ENCODE measurements at places on chromosomes 2 and 18.

- DNase-seq = no peak
Measured at GRCh38 chr2:206218156-206218555, 56.3 kb upstream of the ZDBF2 start.

GRCh38 chr2:200054681-200055468, 99.5 kb downstream of the MAIP1 start:
- DNase-seq = peak; percentile 4

- DNase-seq = no peak
Measured at GRCh38 chr18:74818516-74819175, 221.0 kb downstream of the ZNF407 start.

DNA sequence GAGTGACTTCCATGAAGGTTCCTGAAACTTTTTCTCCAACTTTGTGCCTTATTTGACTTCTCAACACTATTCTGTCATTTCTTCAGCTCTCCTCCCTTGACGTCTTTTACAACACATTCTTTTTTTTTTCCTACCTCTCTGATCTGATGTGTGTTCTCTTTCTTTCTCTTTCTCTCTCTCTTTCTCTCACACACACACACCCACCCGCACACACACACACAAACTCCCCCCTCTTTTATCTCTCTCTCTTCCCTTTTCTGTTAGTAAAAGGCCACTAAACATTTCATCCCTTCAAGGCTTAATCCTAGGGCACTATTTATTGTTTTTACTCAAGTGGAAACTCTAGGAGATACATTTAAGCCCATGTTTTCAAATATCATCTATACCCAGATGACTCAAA, 107.8 kb upstream of the CNTNAP5 start:
- no peak for DNase-seq

DNA sequence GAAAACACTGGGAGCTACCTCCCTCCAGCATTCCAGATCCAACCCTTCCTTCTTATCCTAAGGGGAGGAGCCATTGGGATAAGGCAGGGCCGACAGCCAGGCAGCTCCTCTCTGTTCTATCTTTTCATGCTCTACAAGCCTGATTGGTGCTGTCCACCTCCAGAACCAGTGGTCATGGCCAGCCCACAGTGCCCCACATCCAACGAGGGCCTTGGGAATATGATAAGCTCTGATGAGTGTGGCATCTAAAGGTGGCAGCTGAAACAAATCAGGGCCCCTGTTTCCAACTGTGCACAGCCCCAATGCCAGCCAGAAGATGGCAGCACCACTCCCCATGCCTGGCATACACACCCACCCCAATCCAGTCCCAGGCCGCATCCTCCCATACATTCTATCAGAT, 329.3 kb downstream of the C1D start:
- DNase-seq = peak; percentile 34

DNA sequence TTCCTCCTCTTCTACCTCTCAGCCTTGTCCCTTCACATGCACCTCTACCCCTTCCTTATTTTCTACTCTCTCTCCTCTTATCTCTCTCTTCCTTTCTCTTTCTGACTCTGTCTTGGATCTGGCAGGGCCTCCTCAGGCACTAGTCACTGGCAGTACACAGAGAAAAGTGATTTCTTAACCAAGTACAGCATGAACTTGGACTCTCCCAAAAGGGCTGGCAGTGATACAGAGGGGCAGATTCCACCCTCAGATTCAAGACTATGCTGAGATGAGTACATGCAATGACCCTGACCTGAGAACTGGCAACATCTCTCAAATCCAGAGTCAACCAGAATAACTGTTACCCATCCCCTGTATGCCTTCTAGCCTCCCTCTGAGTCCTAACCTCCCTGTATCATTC, 4.3 kb downstream of the AOX1 start:
- no peak for DNase-seq

DNA sequence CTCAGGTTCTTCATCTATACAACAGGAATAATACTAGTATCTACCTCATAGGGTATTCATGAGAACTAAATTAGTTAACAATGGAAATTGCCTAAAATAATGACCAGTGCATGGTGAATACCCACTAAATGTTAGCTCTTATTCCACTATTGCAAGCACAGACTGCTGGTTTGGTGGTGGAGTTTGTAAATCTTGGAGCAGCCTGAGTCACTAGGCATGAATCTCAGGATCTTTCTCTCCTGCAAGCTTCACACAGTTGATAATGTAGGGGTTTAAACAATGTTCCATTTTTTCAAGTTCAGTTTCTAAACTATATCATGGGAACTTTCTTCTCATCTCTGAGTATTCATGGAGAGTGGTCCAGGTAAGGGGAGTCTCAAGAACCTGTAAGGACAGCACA, 84.0 kb downstream of the OSR1 start:
- DNase-seq = no peak

DNA sequence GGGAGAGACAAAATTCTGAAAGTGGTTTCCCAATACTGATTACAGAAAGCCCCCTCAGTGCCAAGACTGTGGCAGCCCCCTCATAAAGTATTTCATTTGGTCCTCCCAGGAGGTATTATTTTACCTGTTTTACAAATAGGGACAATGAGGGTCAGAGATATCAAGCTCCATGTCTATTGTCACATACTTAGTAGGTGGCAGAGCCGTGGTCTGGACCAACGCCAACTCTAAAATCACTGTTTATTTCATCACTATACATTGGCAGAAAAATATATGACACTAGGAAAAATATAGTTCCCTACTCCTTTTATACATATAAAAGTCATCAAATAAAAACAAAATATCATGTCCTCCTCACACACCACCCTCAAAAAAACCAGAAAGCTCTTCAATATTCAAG, 68.6 kb downstream of the DHRS9 start:
- DNase-seq = no peak

DNA sequence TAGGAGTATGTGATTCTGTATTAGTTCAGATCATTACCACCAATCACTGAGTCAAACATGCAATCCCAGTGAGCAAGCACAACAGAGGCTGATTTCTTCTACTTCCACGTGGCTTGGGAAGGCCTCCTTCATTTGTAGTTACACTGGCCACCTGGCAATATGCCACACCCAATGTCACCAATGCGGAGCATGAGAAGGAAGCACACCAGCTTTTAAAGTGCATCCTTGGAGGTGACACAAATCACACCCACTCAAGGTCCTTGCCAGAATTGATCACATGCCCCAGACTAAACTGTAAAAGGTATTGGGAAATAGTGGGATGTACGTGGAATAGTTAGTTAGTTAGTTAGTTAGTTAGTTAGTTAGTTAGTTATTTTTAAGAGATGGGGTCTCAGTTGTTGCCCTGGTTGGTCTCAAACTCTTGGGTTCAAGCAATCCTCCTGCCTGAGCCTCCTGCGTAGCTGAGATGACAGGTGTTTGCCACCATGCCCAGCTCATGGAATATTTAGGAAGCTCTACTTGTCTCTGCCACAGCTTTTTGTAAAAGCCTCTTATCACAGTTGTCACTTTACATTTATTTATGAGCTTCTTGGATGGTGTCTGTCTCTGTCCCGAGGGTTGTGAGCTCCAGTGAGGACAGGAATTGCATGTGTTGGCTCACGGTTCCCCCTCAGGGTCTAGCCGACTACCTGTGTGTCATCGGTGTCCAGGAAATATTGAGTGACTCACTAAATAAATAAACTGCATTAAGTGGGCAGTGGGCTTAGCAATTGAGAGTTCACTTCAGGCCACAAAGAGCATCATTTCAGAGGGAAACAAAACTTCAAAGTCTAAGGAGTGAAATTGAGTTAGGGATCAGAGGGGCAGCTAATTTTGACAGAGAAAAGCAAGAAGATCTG, 28.1 kb upstream of the CAB39 start:
- no peak for DNase-seq

DNA sequence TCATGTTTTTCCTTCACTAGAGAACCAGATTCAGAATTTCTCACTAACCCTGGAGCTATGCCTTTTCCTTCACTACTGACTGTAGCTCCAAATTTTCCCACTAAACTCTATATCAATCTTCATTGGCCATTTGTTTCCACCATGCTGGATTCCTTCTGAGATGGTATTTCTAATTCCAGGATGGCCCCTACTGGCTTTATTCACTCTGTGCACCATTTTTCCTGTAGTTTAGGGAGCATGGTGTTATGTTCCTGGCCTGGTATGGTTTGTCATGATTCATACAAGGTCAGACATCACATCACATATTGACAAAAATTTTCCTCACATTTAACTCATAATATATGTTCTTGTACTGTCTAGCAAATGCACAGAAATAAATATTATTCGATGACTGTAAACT, 229.2 kb upstream of the TFPI start:
- no peak for DNase-seq

- DNase-seq = no peak
Measured at GRCh38 chr2:176468457-176469113, 199.3 kb downstream of the MTX2 start.

DNA sequence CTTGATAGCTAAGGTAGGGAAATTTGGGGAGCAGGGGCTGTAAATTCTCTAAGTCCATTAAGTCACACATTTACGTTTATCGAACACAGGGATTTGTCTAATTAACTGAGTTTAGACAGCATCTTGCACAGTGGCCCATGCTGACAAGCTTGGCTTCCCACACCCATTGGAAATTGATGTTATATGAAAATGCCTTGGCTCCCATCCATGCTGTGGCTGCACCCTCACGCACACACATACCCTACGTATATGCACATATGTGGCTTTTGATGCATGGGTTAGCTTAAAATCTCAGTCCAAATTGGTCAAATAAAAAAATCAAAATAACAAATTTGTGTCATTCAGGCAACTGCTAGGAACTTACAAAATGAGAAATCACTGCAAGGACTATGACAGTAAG, 37.8 kb downstream of the SEC11C start:
- DNase-seq = no peak

- DNase-seq = no peak
Measured at GRCh38 chr2:129240061-129240460, 739.4 kb upstream of the RAB6C start.

- no peak for DNase-seq
Measured at GRCh38 chr2:2902547-2903281, 474.9 kb downstream of the EIPR1 start.

- DNase-seq = no peak
Measured at GRCh38 chr2:36214691-36215090, 140.9 kb upstream of the CRIM1 start.

- no peak for DNase-seq
Measured at GRCh38 chr2:144937066-144937465, 417.1 kb upstream of the ZEB2 start.

DNA sequence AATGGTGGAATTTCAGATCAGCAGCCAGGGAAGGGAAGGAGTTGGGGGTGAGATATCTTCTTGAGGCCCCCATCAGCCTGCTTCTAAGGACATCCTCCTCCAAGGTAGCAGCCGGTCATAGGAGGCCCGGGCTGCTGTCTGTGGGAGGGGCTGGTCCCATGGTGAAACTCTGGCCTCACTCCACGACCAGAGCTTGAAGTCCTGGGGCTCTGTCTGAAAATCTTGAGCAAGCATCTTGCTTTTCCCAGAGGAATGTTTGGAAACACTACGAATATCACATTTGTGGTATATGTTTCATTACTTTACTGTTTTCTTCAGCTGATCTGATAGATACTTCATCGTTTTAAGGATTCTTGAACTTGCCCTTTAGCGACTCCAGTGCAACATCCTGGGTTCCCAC, 103.7 kb downstream of the CTAGE1 start:
- DNase-seq = no peak

DNA sequence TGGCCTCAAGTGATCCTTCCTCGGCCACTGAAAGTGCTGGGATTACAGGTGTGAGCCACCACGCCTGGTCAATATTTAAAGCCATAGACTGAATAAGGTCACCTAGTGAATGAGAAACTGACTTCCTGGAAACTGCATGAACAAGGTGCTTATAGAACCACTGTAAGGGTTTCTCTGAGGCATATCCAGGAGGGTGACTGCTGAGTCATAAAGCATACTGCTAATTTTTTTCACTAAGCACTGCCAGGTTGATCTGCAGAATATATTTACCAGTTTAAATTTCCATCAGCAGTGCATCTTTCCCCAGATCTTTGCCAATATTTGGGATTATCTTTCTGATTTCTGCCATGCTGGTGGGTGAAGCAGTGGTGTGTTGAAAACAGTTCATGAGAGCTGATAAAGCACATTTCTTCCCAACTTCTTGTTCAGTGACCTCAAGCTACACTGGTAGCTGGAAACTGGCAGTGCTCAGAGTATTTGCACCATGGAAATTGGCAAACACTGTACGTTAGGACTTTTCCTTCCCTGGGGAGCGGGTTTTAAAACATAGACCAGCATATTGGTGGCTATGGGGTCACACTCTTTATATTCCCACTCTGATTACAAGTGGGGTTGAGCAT, 4.2 kb upstream of the CLIP4 start:
- no peak for DNase-seq

DNA sequence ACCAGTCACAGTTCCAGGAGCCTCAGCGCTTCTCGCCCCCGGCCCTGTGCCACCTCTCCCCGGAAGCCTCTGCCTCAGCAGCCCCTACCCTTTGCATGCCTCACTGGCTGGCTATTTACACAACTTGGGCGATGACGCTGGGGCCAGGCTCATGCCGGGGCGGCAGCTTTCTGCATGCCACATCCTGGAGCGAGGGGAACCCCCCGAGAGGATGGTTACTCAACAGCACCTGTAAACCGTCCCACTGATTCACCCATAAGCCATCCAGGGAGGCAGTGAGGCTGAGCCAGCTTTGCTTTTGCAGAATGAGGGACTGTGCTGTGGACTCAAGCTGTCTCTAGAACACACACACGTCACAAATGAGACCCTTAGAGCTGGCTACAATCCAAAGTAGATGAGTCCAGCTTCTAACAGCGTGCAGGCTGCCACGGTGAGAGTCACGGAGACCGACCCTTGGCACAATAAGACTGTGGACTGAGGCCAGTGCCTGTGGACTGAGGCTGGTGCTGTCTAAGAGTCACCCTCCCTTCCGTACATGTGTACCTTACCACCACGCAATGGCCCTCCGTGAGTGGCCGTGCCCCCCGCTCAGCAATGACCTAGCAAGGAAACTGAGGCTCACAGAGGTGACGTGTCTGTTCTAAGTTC, 45.6 kb upstream of the ODC1 start:
- no peak for DNase-seq

DNA sequence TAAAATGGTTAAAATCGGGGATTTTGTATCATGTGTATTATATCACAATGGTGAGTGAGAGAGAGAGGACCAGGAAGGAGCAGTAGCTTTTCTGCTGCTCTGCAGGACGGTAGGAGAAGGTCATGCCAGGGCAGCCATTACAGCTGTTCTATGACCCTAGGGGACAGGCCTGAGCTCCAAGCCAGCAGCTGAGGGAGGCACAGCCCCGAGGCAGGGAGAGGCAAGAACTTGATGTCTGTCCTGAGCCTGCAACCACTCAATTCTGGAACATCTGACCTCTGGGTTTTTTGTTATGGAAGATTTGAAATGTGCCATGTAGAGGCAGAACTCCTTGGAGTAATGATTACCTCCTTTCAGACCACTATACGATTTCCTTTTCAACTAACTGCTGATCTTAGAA, 135.8 kb upstream of the SH3BP4 start:
- no peak for DNase-seq

Measured in NCI-H1436 (cell line).